ENCODE measurements at places on chromosomes 4 and X.
A peak's percentile ranks its signal among the peaks of the same experiment; 100 is the strongest.

GRCh38 chr4:177265729-177266128, 43.9 kb upstream of the NEIL3 start:
- no peak overlapping the region for H3K4me3 ChIP-seq
- H3K36me3 ChIP-seq: no peaks in the 10 kb centered on the region

GRCh38 chr4:54967289-54967688, 158.1 kb downstream of the KDR start:
- no peak overlapping the region for H3K4me3 ChIP-seq
- no peak for DNase-seq
- no peaks in the 10 kb centered on the region for H3K4me1 ChIP-seq
- H3K27me3 ChIP-seq: peaks cover 8% of the 10 kb centered on the region
- H3K27ac ChIP-seq: no peak overlapping the region

DNA sequence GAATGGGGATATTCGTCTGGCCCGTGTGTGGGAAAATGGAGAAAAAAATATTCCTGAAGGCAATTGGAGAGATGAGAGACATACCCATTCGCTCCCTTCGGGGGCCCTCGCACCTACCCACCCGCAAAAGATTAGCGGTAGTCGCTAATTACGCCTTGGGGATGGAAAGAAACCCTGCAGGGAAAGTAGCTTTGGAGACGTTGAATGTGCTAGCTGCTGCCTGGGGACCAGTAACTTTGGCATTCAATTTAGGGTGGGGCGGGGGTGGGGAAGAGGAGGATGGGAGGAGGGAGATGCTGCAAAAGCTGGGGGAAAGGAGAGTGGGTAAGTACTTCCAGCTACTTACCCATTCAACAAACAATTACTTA, 407 bp upstream of the ZC4H2 start:
- no peak for DNase-seq
- peak overlapping the region; percentile 92 for H3K4me3 ChIP-seq
- H3K27me3 ChIP-seq: peaks cover 5% of the 10 kb centered on the region
- peaks cover 19% of the 10 kb centered on the region for H3K4me1 ChIP-seq

- no peaks in the 10 kb centered on the region for H3K36me3 ChIP-seq
- H3K4me3 ChIP-seq: no peak overlapping the region
- DNase-seq: no peak
- no peaks in the 10 kb centered on the region for H3K4me1 ChIP-seq
- no peak overlapping the region for H3K27ac ChIP-seq
- H3K27me3 ChIP-seq: no peaks in the 10 kb centered on the region
These were observed 49.3 kb upstream of the PHF8 start for GRCh38 chrX:54093571-54093970.

GRCh38 chr4:143335979-143336780, 496 bp upstream of the GAB1 start:
- DNase-seq: peak; percentile 4
- H3K27ac ChIP-seq: no peak overlapping the region
- H3K27me3 ChIP-seq: peaks cover 56% of the 10 kb centered on the region
- no peaks in the 10 kb centered on the region for H3K36me3 ChIP-seq

DNA sequence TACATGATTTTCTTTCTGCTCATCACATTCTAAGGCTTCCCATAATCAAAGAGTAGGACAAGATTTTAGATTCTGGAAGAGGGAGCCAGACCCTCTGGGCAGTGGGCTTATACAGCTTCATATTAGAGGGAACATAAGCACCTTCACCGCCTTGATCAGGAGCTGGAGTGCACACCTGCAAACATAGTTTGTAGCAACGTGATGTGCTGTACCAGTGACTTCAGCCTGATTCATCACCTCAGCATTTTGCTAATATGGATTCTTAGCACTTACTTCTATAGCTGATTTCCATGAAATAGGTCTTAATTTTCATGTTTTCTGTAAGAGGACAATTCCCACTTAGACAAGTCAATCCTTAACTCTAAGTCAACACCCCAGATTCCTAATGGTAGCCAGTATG, 36.7 kb downstream of the PCDH18 start:
- H3K4me3 ChIP-seq: no peak overlapping the region
- no peaks in the 10 kb centered on the region for H3K36me3 ChIP-seq
- no peaks in the 10 kb centered on the region for H3K27me3 ChIP-seq
- H3K4me1 ChIP-seq: no peaks in the 10 kb centered on the region
- H3K27ac ChIP-seq: no peak overlapping the region

- H3K4me3 ChIP-seq: no peak overlapping the region
- no peak overlapping the region for H3K27ac ChIP-seq
- H3K27me3 ChIP-seq: no peaks in the 10 kb centered on the region
- no peaks in the 10 kb centered on the region for H3K36me3 ChIP-seq
- no peak for DNase-seq
These were observed 28.6 kb upstream of the ARHGAP24 start for GRCh38 chr4:85446141-85446861.
